ENCODE measurements at places on chromosomes 7 and 10.

- DNase-seq: peak; percentile 66
Measured at GRCh38 chr7:131556909-131557651, 652 bp upstream of the PODXL start.

DNA sequence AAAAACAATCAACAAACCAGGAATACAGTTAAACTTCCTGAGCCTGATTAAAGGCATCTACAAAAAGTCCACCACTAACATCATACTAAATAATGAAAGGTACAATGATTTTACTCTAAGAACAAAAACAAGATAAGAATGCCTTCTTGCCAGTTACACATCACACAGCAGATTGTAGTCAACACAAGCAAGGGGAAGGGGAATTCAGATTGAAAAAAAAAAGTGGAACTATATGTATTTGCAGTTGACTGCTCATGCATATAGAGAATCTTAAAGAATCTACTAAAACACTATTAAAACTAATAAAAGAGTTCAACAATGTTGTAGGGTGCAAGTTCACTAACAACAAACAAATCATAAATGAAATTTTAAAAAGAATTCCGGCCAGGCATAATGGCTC, 28.5 kb downstream of the ZNF33B start:
- DNase-seq: no peak

DNA sequence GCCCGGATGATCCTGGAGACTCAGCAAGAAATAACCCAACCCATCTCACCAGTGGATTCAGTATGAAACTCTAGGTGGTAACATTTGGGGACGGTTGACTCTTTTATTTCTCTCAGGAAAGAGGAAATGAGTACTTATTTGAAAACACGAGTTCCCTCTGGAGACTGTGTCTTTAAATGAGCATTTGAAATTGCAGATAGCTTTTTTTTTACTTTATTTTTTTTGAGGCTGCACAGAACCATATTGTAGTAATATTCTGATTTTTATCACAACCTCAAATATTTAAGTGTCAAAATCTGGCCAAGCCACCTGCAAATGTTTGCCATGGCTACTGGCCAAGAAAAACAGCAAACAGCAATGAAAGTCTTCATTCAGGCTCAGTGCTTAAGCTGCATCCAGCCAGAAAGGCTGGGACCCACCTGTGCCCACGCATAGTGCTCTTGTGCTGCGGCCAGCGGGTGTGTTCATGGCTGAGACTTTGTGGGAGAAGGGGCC, 160.8 kb downstream of the CREB5 start:
- DNase-seq: peak; percentile 97

- DNase-seq: no peak
Measured at GRCh38 chr10:27038168-27038567, 62.1 kb downstream of the ANKRD26 start.

DNA sequence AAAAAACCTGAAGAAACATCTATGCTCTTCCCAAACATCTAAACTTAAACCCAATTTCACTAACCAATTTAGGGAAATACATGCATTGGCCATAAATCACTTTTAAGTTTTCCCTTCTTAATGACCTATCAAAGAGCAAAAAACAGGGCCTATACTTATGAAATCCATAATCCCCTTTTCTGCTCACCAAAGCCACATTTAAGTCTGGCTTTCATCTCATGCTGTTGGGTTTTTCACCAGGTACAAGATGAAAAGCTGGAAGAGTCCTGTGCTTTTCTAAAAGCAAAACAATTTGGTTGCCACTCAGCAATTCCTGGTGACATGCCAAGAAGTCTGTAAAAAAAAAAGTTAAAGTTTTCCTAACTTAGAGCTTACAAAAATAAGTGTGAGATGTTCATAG, 92.6 kb downstream of the HPSE2 start:
- no peak for DNase-seq

GRCh38 chr10:111113238-111113960, 36.6 kb downstream of the ADRA2A start:
- no peak for DNase-seq

GRCh38 chr7:24422441-24423010, 138.5 kb downstream of the NPY start:
- DNase-seq: no peak

DNA sequence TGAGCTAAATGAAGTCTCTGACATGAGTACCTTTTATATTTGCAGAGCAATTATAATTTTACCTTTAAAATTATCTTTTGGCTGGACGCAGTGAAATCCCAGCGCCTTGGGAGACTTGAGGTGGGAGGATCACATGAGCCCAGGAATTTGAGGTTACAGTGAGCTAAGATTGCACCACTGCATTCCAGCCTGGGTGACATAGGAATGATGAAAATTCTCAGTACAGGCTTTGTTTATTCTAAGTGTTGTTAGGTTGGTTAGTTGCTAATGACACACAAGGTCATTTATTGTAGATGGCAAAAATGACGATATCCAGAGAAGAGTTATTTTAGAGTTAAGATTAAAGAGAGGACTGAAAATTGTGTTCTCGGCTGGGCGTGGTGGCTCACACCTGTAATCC, 87.6 kb downstream of the XRCC2 start:
- no peak for DNase-seq

- DNase-seq: no peak
Measured at GRCh38 chr10:7718685-7719084, 15.6 kb downstream of the ITIH2 start.

- no peak for DNase-seq
Measured at GRCh38 chr10:18233775-18234174, 93.6 kb downstream of the CACNB2 start.

DNA sequence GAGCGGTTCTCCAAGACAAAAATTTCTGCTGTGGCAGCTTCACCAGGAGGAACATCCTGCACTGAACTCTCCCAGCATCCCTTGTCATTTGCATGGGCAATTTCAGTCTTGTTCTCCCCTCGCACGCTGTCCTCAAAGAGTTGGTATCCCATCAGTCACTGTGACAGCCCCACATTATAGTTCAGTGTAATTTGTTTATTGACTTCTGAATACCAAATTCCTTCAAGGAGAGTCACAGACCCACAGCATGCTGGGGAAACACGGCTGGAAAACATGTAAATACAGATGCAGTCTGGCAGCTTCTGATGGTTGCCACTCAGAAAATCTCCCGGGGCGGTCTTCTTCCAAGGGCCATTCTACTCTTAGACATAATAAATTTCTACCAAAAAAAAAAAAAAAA, 151.0 kb upstream of the NEBL start:
- DNase-seq: no peak

DNA sequence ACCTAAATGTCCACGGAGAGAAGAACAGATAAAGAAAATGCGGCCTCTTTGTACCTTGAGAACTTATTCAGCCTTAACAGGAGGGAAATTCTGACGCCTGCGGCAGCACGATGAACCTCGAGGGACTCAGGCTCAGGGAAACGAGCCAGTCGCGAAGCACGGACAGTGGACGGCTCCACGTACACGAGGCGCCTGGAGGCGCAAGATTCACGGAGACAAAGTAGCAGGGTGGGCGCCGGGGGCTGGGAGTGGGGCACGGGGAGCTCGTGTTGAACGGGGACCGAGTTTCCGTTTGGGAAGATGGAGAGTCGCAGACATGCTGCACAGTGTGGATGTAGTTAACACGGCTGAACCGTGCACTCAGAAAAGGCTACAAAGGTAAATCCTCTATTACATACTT, 13.2 kb upstream of the UTF1 start:
- no peak for DNase-seq

DNA sequence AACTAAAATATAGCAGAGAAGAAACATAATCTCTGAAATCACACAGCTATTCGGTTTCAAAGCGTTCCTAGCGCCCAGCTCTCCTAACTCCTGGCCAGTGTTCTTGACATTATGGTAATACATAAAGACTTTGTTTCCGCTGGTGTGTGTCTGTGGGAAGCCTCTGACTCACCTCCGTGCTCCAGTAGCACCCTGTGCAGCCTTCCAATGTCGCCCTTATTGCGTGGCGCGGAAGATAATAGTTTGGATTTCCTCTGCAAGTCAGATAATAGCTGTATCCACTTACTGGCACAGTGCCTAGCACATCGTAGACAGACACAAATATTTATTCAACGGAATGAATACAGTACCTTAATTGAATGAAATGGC, 570 bp downstream of the BMS1 start:
- peak; percentile 45 for DNase-seq

GRCh38 chr10:78471326-78471722, 437.7 kb downstream of the RPS24 start:
- DNase-seq: no peak

GRCh38 chr7:16509829-16510228, 16.8 kb upstream of the LRRC72 start:
- DNase-seq: no peak

GRCh38 chr7:44380189-44380830, 54.9 kb upstream of the CAMK2B start:
- DNase-seq: no peak

DNA sequence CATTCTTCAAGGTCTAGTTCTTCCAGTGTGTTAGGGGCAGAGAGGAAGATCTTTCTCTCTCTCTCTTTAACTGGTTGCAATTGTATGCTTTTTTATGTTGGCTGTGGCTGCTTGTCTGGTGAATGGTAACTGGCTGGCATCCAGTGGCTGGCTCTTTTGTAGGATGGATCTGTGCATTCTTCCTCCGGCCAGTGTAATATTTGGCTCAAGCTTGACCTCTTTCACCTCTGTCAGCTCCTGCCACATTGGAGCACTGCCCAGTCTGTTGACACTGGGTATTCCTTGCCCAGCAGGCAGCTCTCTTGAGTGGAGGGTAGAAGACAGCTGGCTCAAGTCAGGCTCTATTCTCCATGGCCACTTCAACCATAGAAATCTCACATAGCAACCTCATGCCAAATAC, 528.3 kb downstream of the PHTF2 start:
- peak; percentile 55 for DNase-seq

- no peak for DNase-seq
Measured at GRCh38 chr7:119900996-119901672, 371.8 kb upstream of the KCND2 start.

DNA sequence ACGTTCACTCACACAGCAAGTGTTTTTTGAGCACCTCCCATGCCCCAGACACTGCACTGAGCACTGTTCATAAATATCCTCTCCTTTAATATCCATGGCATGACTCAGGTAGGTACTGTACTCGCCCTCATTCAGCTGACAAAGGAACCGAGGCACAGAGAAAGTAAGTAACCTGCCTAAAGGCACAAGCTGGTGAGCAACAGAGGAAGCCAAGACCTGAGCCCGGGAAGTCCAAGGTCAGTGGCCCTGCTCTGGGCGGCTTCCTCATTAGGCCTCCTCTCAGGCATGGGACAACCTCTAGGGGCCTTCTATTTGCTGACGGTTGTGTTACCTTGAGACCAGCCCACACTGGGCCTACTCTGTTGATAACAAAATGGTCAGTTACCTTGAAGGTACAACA, 45.1 kb upstream of the EZH2 start:
- no peak for DNase-seq

DNA sequence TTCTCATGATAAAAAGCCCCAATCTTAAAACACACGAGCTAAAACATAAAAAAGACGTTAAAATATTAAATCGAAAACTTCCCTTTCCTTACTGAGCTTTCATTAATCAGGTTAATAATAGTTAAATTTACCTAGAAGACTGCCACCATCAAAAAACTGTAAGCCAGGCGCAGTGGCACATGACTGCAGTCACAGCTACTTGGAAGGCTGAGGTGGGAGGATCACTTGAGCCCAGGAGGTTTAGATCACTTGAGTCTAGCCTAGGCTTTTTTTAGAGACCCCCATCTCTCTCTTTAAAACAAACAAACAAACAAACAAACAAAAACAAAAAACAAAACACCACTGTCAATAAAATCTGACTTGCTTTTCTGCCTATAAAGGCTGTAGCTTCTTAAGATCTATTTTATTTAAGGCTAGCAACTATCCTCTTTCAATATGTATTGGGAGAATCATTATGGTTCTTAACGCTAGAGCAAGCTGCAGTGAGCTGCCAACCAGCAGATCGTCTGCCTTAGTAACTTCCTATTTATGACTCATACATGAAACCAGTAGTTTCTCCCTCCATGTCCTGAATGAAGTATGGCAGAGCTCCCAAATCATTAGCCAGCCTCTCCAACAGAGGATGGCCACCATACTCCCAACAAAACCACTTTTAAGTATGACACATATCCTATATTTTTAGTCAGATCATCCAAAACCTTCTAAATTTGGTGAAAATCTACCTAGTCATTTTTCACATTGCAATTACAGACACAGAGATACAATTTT, 163.7 kb downstream of the SRPK2 start:
- DNase-seq: no peak

- no peak for DNase-seq
Measured at GRCh38 chr10:73873838-73874215, 528 bp downstream of the CAMK2G start.

- no peak for DNase-seq
Measured at GRCh38 chr10:95761939-95762492, 6.1 kb downstream of the ENTPD1 start.

GRCh38 chr10:121049489-121049888, 198.3 kb downstream of the WDR11 start:
- DNase-seq: no peak

GRCh38 chr7:144822223-144822622, 13.6 kb downstream of the TPK1 start:
- DNase-seq: no peak

- DNase-seq: no peak
Measured at GRCh38 chr10:241451-241850, 106.2 kb downstream of the ZMYND11 start.

DNA sequence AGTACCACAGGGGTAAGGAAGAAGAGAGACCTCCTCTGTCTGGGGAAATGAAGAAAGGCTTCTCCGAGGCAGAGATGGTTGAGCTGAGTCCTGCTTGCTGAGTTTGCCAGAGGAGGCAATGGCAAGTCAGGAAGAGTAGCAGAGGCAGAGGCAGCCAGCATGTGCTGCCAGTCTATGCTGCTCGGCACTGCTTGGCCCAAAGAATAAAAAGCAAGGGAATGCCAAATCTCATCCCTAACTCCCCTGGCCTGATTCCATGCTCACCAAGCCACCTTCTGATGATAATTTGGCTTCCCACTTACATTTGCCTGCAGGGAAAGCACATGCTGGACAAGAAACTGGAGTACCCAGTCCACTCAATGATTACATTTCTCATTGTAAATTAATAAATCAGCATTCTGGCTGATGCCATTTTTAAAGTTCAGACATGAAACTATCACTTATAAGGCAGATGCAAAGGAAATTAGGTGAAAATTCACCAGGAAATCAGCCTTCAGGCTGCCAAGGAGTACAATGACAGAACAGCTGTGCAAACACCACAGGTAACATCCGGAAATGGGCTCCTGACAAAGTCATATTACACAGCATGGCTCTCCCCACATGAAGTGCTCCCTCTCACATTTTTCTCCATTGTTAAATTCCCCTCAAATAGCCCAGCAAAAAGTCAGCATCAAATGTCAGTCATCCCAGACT, 245.9 kb downstream of the MTERF1 start:
- DNase-seq: peak; percentile 98

Data from NCI-H1105 treated with DMSO at 0.1 percent for 48 hours (cell line).